ENCODE measurements at places on chromosomes 2 and 18. TPM values are rescaled to one million over a fixed set of nuclear protein-coding genes. Genes with fewer than 3 reads are reported as not detected.

SNTG2 gene
- 0.06 TPM for polyA plus RNA-seq

CIDEA gene
- 0.12 TPM for polyA plus RNA-seq

TUBA4B gene
- polyA plus RNA-seq, result not detected

COL6A3 gene
- polyA plus RNA-seq, result 316 TPM

HOXD9 gene
- polyA plus RNA-seq, result not detected

ADRA2B gene
- 0.07 TPM for polyA plus RNA-seq

SPDYA gene
- polyA plus RNA-seq, result 0.06 TPM

SLC9A4 gene
- polyA plus RNA-seq, result not detected

CFC1 gene
- not detected for polyA plus RNA-seq

ZBTB14 gene
- 11.2 TPM for polyA plus RNA-seq

Measured in fibroblast of lung (primary cell).